ENCODE measurements at places on chromosomes 6 and 20. TPM values are rescaled to one million over a fixed set of nuclear protein-coding genes. Genes with fewer than 3 reads are reported as not detected.

DNA sequence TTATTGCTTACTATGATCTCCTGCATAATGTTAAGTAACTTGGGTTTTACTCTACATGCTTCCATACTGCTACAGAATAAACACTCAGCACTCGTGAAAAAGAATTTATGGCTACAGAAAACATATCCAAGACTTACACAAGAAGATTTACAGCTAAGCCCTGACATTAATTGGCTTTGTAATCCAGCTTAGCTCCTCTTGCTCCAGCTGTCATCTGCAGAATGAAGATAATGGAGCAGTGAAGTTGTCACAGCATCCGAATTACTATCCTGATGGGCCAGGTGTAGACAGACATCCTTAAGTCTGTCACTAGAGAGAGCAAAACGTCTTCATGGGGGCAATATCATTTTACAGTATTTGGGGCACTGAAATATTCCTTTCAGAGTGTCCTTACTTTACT is 155.3 kb downstream of the PRKN start:
- DNase-seq = no peak

DNA sequence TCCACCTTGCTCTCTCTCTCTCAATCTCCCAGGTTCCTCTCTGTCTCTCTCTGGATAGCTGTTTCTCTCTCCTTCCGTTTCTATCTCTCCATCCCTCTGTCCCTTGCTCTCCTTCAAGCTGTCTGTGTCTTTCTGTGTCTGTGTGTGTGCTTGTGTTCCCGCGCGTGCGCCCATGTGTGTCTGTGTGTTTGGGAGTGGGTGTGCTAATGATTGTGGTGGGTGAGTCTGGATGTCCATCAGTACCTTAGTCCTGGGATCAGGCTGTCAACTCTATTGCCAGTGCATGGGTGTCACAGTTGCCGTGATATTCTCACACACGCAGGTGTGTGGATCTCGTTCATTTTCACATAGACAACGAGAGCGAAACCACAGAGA is 1380.6 kb upstream of the DEFB115 start:
- DNase-seq = no peak

DNA sequence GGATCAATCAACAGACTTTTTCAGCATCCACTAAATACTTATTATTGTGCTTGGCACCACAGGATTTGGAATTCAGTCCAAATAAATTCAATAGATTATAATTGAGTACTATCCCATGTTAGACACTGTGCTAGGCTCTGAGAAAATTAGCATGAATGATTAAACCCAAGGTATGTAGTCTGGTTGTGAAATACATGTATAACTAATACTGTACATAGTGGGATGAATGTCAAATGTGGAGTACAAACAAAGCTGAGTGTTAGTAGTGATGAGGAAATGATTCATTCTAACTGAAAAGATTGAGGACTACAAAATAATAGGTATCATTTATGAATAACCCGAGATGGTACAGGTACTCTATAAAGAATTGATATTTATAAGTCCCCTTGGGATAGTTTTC is 111.9 kb upstream of the FLRT3 start:
- DNase-seq = no peak

GRCh38 chr20:20743511-20744169 is 31.2 kb upstream of the RALGAPA2 start:
- peak; percentile 41 for DNase-seq

DNA sequence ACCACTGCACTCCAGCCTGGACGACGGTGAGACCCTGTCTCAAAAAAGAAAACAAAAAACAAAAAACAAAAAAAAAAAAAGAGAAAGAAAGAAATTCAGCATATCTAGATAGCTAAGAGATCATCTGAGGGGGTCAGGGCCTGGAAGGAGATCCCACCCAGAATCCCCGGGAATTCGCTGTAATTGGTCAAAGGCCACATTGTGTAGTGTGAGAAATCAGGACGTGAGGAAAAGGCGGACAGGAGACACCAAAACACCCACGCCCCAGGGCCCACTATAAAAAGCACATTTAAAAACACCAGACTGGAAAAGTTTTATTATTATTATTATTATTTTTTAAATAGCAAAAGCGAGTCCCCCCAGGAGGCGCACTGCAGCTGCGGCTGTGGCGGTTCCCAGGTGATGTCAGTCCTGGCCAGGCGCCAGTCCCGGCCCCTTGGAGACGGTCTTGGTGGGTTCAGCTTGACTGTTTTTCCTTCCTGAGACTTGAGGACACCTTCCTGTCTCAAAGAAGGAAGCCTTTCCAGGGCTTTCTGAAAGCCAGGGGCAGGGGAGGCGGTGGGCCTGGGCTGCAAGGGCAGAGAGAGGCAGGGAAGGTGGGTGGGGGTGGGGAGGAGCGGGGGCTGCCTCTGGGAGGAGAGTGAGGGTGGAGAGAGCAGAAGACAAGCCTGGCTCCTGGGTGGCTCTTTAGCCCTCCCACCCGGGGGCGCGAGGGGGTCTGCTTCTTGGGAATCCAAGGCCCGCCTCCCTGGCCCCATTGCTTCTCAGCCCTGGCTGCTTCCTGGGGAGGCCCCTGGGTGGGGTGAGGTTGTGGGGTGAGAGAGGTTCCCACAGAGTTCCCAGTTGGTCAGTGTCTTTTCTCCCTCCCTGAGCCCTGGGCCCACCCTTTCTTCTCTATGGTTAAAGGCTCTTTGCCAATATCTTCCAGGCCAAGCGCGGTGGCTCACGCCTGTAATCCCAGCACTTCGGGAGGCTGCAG is 14.5 kb downstream of the TCF15 start:
- peak; percentile 48 for DNase-seq

DNA sequence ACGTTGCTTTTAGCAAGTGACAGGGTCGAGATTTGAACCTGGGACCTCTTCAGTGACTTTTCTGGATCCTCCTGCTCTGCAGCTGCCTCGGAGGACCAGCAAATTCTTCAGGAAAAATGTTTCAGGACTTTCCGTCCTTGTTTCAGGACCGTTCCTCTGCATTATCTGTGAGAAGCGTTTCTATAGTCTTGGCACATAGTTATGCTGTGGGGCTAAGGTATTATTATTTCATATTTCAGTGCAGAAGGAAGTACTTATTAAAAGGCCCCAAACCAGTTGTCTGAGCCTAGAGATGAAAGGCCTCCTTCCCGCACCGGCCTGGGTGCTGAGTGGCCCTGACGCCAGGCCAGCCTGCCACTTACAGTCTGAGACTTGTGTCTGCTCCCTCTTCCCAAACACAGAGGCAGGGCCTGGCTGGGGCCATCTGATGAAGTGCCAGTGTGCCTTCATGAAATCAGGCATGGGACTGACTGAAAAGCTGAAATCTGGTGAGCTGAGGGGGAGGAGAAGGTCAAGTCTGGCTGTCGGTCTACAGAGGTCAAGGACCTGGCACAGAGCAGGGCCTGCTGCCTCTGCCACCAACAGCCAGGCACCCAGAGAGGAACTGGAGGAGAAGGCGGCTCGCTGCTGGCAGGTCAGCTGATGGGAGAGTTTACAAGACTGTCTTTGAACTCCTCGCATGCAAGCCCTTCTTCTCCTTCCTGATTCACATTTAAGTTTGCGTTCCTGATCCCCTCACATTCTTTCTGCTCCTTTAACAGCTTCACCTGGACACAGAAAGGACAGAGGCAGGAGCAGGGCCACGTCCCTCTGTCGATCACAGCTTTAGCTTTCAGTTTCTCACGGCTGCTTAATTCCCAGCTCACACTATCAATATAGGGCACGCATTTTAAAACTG is 8.9 kb upstream of the QKI start:
- DNase-seq = no peak

- no peak for DNase-seq
Measured at GRCh38 chr6:165668951-165669350, 5.9 kb upstream of the PDE10A start.

GRCh38 chr20:419556-420165 is 11.6 kb downstream of the RBCK1 start:
- DNase-seq = no peak

DNA sequence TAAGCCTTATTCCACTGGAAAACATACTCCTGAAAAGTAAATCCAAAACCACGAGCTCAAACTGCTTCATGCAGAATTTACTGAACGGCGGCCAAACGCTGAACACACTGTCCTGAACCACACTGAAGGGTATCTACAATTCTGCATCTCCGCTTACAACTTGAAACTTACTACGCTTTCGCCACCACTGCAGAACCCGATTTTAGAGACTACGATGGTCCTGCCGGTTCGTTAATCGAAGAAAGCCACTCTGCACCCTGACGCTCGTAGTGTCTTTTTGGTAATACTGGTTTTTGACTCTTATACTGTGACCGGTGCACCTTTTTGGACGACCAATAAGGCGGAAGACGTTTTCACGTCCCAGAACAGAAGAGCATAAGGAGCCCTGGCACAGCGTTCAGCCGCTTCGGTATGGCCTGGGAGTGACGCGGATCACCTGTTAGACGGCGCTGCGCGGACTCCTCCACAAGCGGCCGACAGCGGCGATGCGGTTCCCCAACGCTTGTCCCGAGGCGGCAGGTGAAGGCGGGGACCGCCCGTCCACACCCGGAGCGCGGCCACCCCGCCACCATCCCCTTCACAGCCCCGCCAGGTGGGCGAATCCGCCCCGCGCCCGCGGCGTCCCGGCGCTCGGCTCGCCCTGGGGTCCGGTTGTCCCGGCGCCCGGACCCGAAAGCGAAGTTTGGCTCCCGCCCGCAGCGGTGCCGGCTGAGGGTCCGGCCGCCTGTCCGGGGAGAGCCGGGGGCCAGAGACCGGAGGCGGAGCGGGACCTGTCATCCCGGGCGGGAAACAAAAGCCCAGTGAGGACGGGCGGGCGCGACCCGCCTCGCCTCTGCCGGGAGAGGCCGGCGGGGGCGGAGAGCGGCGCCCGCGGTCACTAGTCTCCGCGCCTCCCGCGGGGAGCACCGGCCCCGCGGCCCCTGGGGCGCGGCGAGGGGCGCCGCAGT is 784 bp downstream of the FKBP5 start:
- DNase-seq = no peak

- DNase-seq = no peak
Measured at GRCh38 chr6:279341-280029, 12.8 kb upstream of the DUSP22 start.

DNA sequence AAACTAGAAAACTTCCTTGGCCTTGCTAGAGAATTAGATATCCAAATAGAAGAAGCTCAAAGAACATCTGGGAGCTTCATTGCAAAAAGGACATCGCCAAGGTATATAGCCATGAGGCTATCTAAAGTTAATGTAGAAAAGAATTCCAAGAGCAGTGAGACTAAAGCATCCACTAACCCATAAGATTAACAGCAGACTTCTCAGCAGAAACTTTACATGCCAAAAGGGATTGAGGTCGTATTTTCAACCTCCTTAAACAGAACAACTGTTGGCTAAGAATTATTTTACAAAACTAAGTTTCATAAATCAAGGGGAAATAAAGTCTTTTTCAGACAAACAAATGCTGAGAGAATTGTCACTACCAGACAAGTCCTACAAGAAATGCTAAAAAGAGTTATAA is 149.1 kb upstream of the COL21A1 start:
- no peak for DNase-seq

- no peak for DNase-seq
Measured at GRCh38 chr20:22455259-22455658, 129.1 kb downstream of the FOXA2 start.

- DNase-seq = peak; percentile 41
Measured at GRCh38 chr6:134908906-134909516, 40.9 kb downstream of the ALDH8A1 start.

DNA sequence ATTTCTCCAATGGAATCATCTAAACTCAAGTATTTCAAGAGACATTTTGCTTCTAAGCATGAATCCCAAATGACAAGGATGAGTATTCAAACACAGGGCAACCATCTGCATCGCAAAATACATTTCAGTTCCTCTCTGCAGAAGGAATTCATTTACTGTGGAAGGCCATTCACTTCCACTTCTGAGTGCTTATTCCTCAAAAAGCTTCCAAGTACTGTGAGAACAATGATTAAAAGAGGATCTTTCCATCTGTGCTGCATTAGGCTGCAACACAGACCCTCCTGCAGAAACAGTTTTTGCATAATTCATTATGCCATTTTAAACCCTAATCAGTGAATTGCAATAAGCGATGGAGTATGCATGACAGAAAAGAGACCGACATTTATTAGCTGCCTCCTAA is 52.5 kb downstream of the ARHGAP18 start:
- no peak for DNase-seq

Gene PNISR
- polyA plus RNA-seq = 153 TPM

Gene GINM1
- 42.0 TPM for polyA plus RNA-seq

Gene ZKSCAN3
- 6.3 TPM for polyA plus RNA-seq

Gene MOG
- polyA plus RNA-seq = not detected

Gene VWA7
- polyA plus RNA-seq = 2.9 TPM

Gene HAO1
- not detected for polyA plus RNA-seq

Measured in forelimb muscle (tissue), 1 donor.